Amniotic epithelial cell (primary cell): ENCODE measurements at places on chromosomes 2 and 18.

- no peak for DNase-seq
Observed at GRCh38 chr2:158049129-158049855, 52.4 kb upstream of the UPP2 start.

- DNase-seq: no peak
Observed at GRCh38 chr2:9741110-9741509, 102.2 kb upstream of the TAF1B start.

DNA sequence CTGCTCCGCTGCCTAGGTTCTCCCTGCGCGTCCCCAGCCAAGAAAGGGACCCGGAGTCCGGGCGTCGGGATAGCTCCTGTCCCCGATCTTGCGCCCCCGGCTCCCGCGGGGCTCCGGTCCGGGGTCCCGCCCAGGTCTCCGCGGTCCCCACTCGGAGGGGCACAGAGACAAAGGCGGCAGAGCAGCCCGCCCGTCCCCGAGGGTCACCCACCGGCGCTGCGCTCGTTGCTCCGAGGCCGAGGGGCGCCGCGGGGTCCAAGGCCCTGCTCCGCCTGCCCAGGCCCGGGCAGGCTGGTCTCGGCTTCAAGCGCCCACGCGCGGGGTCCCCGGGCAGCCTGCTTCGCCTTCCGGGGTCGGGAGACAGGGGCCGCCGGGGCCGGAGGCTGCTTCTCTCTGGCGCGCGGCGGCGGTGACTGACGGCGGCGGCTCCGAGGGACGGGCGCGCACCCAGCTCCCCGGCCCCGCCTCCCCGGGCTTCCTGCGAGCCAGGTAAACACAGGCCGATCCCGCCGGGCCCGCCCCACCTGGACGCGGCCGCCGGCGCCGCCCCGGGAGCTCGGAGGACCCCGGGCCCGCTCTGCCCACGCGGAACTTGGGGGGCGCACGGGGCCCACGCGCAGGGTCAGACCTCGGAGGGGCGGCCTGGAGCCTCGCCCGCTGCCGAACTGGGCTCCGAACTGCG, at the start of gene MBP:
Gene MBP (minus strand): TSS at position 415 of the 682 bp plus-strand sequence. CDS start 27,522 bp downstream, outside the sequence.
- DNase-seq: no peak

GRCh38 chr2:164933671-164934189, 21.6 kb downstream of the SLC38A11 start:
- DNase-seq: no peak

- no peak for DNase-seq
Observed at GRCh38 chr2:16630463-16630862, 35.2 kb downstream of the CYRIA start.

DNA sequence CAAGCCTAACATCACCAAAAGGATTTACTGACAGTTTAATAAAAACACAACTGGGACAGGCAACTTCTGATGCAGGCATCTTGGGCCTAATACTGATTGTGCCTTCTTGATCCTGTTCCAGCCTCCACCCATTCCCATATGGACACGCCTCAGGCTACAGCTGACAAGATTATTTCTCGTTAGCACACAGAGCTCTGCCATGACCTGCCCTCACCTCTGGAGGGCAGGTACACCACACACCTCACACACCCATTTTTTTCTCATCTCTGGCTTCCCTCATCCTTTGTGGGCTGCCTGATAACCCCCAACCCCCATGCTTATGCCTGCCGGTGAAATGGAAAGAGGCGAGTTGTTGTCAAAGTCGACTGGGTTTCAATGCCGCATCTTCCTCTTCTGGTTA, 147.0 kb downstream of the ANTXR1 start:
- DNase-seq: no peak

GRCh38 chr2:150219861-150220260, 267.6 kb downstream of the RND3 start:
- DNase-seq: no peak

GRCh38 chr2:173854840-173855239, 110.3 kb downstream of the SP3 start:
- DNase-seq: no peak
